ENCODE measurements at places on chromosomes 7 and 10.
A peak's percentile ranks its signal among the peaks of the same experiment; 100 is the strongest.

DNA sequence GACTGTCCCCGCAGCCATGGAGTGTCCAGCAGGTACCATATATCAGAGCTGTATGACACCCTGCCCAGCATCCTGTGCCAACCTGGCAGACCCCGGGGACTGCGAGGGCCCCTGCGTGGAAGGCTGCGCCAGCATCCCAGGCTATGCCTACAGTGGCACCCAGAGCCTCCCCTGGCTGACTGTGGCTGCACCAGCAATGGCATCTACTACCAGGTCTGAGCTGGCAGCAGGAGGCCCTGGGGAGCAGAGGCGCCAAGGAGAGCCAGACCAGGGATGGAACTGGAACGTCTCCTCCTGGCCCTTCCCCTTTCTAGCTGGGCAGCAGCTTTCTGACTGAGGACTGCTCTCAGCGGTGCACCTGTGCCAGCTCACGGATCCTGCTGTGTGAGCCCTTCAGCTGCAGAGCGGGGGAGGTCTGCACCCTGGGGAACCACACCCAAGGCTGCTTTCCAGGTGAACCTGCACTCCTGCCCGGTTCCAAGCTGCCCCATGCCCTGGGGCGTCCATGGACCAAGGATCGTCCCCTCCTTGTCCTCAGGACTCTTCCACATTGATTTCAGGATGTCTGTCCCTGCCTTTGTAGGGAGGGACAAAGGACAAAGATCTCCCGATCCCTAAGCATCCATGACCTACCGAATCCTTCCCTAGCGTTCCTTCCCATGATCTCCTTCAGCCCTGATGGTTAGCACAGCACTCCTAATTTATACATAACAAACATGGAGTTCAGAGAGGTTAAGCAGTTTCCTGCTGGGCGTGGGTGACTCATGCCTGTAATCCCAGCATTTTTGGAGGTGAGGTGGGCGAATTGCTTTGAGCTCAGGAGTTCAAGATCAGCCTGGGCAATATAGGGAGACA is 33.3 kb downstream of the EPHB4 start:
- H3K36me3 ChIP-seq: no peaks in the 10 kb centered on the region
- H3K4me3 ChIP-seq: no peak overlapping the region
- DNase-seq: no peak
- peaks cover 4% of the 10 kb centered on the region for H3K27me3 ChIP-seq
- no peaks in the 10 kb centered on the region for H3K4me1 ChIP-seq

DNA sequence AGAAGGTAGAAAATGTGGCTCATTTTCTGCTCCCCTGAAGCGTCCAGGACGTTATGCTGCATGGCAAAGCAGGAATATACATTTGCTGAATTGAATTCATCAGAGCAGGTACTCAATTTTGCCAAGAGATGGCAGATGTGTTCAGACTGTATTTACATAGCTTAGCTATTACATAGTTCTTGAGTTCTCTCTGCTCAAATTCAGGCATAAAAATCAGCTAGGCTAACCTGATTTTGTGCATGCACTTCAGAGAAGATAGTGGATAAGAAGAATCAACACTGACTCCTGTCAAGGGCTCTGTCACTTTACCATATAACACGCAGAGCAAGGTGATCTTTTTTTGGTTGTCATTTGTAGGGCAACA is 209.2 kb upstream of the FAM3C start:
- DNase-seq: peak; percentile 59
- peaks cover 21% of the 10 kb centered on the region for H3K4me1 ChIP-seq
- peak overlapping the region; percentile 70 for H3K27ac ChIP-seq
- H3K36me3 ChIP-seq: no peaks in the 10 kb centered on the region
- no peak overlapping the region for H3K4me3 ChIP-seq

DNA sequence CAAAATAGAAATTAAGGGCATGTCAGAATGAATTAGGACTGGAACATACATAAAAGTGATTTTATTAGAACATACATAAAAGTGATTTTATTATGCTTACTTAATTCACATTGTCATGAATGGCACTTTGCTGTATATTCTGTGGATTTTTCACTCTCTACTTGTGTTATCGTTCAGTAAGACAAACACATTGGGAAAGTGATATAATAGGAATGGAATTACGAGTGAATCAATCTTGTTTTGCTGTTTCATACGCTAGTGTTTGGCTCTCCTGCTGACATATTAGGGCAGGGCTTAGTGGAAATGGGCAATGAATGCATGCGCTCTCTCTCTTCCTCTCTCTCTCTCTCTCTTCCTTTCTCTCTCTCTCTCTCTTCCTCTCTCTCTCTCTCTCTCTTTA is 561.1 kb downstream of the ACTR3B start:
- no peaks in the 10 kb centered on the region for H3K36me3 ChIP-seq
- no peak overlapping the region for H3K4me3 ChIP-seq
- no peaks in the 10 kb centered on the region for H3K27me3 ChIP-seq
- H3K27ac ChIP-seq: no peak overlapping the region
- DNase-seq: no peak

- no peak for DNase-seq
Observed at GRCh38 chr10:112708461-112708860, 241.6 kb upstream of the TCF7L2 start.

DNA sequence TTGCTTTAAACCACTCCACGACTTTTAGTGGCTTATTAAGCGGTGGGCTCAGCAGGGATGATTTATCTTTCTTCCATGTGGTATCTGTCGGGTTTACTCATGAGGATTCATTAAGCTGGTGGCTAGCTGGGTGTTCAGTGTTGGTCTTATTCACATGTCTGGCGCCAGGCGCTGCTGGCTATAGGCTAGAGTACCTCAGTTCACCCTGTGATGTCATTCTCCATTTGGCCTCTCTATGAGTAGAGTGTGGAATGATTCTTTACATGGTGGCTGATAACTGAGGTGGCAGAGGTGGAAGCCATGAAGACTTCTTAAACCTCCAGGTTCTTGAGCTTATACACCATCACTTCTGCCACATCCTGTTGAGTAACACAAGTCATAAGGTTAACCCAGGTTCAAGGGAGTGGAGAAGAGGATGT is 115.4 kb downstream of the MLLT10 start:
- DNase-seq: no peak
- no peak overlapping the region for H3K4me3 ChIP-seq
- no peaks in the 10 kb centered on the region for H3K27me3 ChIP-seq
- no peak overlapping the region for H3K27ac ChIP-seq
- no peaks in the 10 kb centered on the region for H3K4me1 ChIP-seq

DNA sequence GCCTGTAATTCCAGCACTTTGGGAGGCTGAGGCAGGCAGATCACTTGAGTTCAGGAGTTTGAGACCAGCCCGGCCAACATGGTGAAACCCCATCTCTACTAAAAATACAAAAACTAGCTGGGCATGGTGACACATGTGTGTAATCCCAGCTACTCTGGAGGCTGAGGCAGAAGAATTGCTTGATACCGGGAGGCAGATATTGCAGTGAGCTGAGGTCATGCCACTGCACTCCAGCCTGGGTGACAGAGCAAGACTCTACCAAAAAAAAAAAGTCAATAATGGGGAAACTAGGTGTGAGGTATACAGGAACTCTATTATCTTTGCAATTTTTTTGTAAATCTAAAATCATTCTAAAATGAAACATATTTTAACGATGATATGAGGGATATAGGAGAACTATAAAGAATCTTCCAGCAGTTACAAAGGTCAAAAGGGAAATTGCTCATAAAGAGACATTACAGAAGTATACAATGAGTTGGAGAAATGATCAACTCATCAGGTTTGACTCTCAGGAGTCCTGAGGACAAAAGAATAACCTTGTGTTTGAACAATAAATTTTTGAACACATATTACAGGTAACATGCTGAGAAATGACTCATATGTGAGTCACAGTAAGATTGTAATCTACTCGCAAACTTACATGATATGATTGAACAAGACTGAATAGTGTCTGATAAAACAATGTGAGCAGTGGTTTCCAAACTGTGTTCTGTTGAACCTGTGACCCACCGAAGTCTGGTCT is 272.6 kb downstream of the FGFR2 start:
- H3K27ac ChIP-seq: no peak overlapping the region
- DNase-seq: no peak
- H3K36me3 ChIP-seq: no peaks in the 10 kb centered on the region
- H3K27me3 ChIP-seq: peaks cover 10% of the 10 kb centered on the region
- no peaks in the 10 kb centered on the region for H3K4me1 ChIP-seq

DNA sequence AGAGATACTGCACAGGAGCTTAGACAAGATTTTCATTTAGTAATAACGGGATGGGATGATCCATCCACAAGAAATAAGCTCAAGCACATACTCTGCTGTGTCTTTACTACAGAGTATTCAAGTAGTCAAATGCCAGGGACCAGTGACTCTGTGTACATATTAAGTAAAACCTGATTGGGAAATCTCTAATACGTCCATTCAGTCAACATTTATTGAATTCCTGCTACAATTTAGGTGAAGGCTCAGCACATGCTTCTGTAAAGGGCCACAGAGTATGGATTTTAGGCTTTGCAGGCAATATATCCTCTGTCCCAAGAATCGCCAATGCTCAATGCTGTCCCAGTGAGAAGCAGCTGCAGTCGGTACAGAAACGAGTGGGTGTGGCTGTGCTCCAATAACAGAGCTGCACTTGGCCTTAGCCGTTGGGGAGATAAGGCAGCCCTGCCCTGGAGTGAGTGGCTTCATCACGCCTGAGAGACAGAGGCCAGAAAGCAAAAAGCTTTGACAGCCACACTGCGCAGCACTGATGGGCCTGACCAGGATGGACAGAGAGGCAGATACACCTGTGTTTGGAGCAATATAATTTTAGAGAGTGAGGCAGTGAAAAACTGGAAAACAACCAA is 186.8 kb downstream of the PARD3 start:
- H3K27ac ChIP-seq: no peak overlapping the region
- peak; percentile 83 for DNase-seq
- H3K4me3 ChIP-seq: no peak overlapping the region
- peaks cover 11% of the 10 kb centered on the region for H3K4me1 ChIP-seq

- peaks cover 39% of the 10 kb centered on the region for H3K4me1 ChIP-seq
- H3K27me3 ChIP-seq: peaks cover 10% of the 10 kb centered on the region
- peak within 1 kb of the TSS; percentile 72 for H3K4me3 ChIP-seq
Observed at GRCh38 chr7:8261711-8262695, at the start of gene ICA1. TSS of gene ICA1 (minus strand) at chr7:8262167. CDS start at chr7:8235926, 26,241 bp downstream.

- no peak overlapping the region for H3K27ac ChIP-seq
- peaks cover 57% of the 10 kb centered on the region for H3K36me3 ChIP-seq
- no peak overlapping the region for H3K4me3 ChIP-seq
Observed at GRCh38 chr7:149850007-149850594, 11.9 kb downstream of the ZNF862 start.

DNA sequence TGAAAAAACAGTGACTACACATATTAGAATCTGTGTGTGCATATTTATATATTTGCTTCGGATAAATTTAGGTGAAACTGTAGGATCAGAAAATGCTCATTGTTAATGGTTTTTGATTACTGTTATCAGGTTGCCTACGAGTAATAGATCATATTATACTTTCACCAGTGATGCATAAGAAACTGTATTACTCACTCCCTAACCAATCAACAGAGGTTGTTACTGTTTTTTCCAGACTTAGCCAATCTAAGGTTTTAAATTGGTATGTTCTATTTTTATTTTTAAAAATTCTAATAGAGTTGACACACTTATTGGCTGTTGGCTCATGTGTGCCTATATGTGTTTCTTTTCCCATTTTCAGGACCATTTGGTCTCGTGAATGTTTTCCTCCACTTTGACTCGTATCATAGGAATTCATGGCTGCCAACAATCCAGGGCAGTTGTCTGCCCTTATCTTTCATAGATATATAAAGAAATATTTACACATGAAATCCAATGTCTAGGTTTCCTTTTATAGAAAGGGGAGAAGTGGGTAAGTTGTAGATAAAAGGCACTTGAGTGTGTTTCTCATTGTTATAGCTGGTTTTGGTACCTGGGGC is 59.2 kb downstream of the ANLN start:
- no peaks in the 10 kb centered on the region for H3K4me1 ChIP-seq
- H3K27me3 ChIP-seq: no peaks in the 10 kb centered on the region
- no peaks in the 10 kb centered on the region for H3K36me3 ChIP-seq
- no peak overlapping the region for H3K27ac ChIP-seq
- DNase-seq: no peak
- no peak overlapping the region for H3K4me3 ChIP-seq

DNA sequence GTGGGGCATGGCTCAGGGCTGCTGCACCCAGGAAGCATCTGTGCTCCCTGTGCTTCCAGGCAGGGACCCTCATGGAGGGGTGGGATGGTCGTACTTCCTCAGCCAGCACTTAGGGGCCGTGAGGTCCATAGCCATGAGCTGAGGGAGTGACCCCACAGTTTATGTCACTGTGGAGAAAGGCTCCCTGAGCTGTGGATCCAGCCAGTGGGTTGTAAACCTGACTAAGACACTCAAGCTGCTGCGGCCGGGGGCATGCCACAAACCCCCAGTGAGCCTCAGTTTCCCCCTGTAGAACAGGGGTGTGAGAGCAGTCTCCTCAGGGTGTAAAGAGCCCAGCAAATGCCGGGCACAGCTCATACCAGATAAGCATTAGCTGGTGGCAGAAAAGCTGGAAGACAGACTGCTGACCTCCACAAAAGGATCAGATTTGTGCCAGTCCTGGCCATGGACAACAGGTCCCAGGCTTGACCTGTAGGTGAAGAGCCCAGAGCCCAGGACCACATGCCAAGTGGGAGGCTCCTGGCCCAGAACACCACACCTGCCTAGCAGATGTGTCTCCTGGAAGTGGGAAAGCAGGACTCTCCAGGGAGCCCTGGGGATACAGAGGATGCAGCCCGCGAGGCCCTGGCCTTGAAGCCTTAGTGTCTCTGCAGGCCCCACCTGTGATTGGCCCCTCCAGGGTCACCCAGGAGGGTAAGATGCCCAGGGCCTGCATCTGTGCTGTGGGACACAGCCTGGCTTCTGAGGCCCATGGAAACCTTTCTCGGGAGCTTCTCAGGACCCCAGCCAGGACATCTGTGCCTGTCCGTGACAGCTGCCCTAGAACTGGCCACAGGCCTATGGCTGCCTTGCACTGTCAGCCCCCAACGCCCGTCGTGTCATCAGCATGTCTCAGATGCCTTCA is 78.1 kb upstream of the RET start:
- no peak overlapping the region for H3K27ac ChIP-seq
- H3K36me3 ChIP-seq: no peaks in the 10 kb centered on the region
- no peaks in the 10 kb centered on the region for H3K4me1 ChIP-seq
- DNase-seq: no peak
- H3K4me3 ChIP-seq: no peak overlapping the region

DNA sequence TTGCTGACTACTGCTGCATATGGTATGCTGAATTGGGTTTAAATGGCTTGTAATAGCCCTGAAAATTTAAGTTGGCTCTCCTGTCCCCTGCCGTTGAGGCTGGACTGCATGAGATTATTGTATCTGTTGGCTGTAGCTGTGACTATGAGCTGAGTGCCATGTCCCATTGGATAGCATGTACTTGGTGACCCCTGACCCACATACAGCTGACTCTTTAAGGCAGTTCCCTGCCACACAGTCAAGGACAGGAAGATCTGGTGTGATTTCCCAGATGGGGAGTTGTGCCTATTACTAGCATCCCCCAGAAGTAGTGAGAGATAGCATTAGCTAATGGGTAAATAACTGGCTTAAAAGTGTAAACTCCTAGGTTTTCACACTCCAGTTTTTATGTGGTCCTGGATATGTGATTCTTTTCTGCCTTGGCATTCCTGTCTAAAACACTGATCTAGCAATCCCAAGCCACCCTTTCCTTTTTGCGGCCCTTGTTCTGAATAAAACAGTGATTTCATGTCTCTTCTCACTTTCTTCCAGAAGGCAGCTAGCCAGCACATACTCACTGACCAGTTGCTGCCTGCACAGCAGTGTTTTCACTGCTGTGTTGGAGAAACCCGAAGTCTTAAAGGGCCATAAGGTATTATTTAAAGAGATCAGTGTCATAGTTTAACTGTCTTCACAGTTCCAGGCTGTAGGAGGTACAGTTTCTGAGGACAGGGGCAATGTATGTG is 35.9 kb downstream of the LRRC4 start:
- no peak overlapping the region for H3K4me3 ChIP-seq
- H3K27me3 ChIP-seq: no peaks in the 10 kb centered on the region
- peaks cover 52% of the 10 kb centered on the region for H3K4me1 ChIP-seq
- DNase-seq: no peak
- peaks cover 22% of the 10 kb centered on the region for H3K36me3 ChIP-seq
- no peak overlapping the region for H3K27ac ChIP-seq
